ENCODE measurements at places on chromosomes 11 and 22.

DNA sequence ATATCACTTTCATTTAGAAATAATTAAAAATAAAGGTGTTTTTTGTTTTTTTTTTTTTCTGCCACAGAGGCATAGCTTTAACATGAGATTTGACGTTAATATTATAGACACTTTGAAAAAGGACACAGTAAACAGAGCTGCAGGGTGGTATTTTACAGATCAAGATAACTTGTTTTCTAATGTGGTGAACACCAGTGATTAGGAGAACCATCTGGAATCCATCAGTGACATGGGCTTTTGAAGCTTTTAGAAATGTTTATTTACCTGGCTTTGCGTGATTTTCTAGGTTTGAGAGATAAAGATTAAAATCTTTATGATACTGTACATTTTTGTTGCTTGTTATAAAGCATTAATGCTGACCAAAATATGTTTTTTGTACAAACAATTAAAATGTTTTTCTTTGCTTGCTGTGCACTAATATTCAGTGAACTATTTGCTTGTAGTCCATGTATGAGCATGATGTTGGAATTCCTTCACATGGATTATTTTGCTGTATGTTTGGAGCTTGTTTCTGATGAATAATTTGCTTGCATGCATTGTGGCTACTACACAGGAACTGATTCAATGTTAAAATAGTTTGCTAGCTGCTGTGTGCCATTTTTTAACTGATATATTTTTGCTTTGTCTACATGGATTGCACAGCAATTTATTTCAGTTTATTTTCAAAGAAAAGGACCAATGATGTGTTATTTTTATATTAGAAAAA lies 352.1 kb upstream of the NARS2 start:
- no peak for DNase-seq

- DNase-seq = no peak
Measured at GRCh38 chr11:94771390-94771789, 3.2 kb downstream of the AMOTL1 start.

- DNase-seq = no peak
Measured at GRCh38 chr11:44380009-44380313, 70.0 kb upstream of the ALX4 start.

- no peak for DNase-seq
Measured at GRCh38 chr22:48953830-48954229, 873.8 kb downstream of the BRD1 start.

DNA sequence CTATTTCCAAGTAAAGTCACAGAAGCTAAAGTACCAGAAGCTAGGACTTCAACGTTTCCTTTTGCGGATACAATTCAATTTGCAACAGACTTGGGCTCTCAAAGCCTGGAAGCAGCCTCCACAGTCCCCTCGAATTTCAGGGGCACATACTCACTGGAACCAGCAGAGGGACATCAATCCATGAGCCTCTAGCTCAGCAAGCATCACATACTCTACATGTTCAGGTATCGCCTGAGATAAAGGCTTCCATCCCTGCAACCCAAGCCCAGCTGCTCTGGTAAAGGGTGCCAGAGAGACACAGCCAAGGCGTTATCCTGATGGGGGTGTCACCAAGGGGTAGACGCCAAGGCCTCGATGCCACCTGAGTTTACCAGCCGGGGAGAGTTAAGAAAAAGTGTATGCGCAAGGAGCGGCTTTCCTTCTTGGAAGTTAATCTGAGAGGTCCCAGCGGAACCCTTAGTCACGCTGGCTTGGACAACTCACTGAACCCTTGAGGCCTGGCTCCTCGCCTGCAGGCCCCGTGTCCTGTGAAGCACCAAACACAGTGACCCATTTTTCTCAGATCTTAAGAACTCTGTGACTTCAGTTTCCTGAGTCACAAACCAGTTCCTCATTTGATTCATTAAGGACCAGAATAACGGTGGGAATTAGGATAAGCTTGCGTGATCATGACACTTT lies 13.0 kb downstream of the LTO1 start:
- no peak for DNase-seq

GRCh38 chr11:83156996-83157593 lies at the start of gene PCF11:
Gene PCF11 (plus strand): TSS chr11:83157131. CDS start chr11:83157440, 309 bp downstream.
- no peak for DNase-seq

GRCh38 chr22:21674638-21675245 lies 8.9 kb downstream of the PPIL2 start:
- DNase-seq = no peak

DNA sequence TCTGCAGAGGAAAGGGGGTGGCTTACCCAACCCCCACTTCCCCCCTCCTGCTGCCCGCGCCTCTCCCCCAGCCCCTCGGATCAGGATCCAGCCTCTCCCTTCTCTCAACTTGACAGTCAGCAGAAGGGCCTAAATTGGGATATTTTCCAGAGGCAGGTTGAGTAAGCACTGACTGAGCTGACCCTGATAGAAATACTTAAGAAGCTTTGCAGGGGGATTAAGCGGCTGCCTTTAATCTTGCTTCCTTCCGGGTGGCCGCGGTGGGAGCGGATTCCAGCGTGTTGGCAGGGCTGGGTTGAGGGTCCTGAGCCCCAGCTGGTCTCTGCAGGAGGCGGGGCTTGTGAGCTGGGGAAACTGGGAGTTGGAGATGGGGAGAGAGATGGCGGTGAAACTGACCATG lies 445.2 kb downstream of the NTM start:
- DNase-seq = no peak

DNA sequence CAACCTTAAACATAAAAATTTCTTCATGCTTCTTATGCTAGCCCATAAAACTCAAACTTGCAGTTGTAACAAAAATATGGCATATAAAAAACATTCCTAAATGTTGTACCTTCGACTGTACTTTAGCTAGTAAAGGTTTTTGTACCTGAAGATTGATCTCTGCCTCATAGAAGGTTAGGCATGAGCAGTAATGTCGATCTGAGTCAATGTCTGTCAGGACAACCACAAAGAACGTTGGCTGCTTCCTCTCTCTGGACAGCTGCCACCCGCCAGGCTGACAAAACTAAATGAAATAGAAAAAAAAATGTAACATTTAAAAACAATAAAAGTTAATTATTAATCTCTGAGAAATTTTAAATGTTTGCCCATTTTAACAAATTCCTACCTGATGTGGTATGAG lies 251.3 kb downstream of the SBF2 start:
- no peak for DNase-seq

DNA sequence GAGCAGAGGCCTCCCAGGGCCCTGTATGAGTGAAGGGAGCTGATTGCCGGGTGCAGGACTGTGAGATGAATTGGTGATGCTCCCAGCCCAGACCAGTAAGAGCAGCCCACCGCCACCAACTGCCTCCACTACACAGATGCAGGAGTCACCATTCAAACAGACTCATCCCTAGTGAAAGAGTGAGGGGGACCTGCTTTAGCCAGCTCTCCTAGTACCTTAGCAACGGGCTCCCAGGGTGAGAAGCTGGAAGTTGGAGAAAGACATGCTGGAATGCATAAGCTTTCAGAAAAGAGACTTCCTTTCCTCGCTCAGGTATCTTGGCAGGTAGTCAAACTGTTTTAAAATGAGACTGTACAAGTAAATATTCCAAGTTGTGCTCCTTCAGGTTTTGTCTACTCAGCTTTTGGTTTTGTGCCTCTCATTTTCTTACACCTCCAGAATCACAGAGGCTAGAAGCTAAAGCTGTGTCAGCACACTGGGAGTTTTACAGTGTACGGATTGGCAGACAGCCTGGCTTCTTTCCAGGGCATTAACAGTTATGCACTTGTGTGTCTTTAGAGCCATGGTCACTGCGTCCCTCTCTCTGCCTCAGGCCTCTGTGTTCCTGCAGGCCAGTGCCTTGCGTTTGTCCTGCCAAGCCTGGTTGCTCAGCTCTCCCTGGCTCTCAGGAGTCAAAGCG lies 146.2 kb downstream of the ATXN10 start:
- peak; percentile 28 for DNase-seq

DNA sequence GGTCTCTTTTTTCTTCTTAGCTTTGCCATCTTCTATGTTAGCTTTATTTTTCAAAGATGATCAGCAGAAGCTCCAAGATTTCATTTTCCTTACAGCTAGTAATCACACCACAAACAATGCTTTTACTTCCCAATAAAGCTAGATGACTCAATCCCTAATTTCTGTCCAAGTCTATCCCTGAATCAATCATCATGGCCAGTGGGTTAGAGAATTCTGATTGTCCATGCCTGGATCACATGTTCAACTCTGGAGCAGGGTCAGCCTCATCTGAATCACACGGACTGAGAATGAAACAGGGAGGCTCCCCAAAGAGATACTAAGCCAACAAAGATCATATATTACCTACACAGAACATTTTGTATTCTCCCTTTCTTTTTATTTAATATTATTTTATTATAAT lies 79.6 kb downstream of the BBOX1 start:
- no peak for DNase-seq

DNA sequence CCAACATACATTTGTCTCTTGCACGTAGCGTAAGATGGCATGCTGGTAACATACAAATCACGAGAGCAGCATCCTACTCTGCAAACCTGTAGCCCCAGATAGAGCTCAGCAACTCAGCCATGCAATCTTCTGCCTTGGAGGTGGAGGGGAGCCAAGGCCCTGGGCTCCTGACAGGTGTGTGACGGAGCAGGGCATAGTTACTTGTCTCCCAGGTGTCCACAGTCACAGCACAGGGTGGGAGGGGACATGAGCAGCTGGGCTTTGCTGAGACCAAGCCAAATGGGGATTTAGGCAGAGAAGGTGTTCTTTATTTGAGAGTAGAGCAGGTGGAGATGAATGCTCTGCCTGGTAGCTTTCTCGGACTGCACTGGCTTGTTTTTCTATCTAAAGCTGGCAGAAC lies 111.7 kb downstream of the TEAD1 start:
- DNase-seq = no peak

DNA sequence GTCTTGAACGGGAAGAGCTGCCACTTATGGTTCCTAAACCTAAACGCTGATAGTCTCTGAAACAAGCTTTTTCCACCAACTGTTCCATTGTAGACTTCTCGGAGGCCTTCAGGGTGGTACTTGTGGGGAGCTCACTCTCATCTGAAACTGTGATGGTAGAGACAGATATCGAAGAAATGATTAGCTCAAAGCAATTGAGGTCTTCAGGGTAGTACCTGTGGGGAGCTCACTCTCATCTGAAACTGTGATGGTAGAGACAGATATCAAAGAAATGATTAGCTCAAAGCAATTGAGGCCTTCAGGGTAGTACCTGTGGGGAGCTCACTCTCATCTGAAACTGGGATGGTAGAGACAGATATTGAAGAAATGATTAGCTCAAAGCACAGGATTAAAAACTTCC lies 175.7 kb downstream of the SWAP70 start:
- no peak for DNase-seq

- no peak for DNase-seq
Measured at GRCh38 chr11:76007166-76007565, 192.2 kb downstream of the UVRAG start.

DNA sequence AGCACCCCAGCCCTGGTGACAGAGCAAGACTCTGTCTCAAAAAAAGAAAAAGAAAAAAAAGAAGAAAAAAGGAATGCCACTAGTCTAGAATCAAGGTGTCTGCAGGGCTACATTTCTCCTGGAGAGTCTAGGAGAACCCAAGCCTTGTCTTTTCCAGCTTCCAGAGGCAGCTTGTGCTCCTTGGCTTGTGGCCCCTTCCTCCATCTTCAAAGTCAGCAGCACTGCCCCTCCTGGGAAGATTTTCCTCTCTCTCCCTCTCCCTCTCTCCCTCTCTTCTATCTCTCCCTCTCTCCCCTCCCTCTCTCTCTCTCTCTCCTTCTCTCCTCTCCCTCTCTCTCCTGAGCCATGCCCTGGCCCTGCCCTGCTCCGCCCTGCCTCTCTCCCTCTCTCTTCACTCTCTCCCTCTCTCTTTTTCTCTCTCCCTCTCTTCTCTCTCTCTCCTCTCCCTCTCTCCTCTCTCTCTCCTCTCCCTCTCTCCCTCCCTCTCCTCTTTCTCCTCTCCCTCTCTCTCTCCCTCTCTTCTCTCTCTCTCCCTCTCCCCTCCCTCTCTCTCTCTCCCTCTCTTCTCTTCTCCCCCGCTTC lies 97.7 kb upstream of the FGF3 start:
- no peak for DNase-seq

GRCh38 chr11:119721129-119722120 lies 7.6 kb downstream of the NECTIN1 start:
- peak; percentile 19 for DNase-seq

GRCh38 chr11:128629516-128630106 lies 42.3 kb upstream of the ETS1 start:
- no peak for DNase-seq

- DNase-seq = no peak
Measured at GRCh38 chr11:100922121-100922520, 207.5 kb downstream of the PGR start.

GRCh38 chr11:49851971-49852389 lies 100.2 kb upstream of the OR4C13 start:
- no peak for DNase-seq

- no peak for DNase-seq
Measured at GRCh38 chr22:28442711-28443525, 236.7 kb downstream of the TTC28 start.

GRCh38 chr22:42310291-42311015 lies 40.0 kb upstream of the TCF20 start:
- DNase-seq = no peak

- DNase-seq = no peak
Measured at GRCh38 chr11:86519064-86519911, 144.6 kb downstream of the CCDC81 start.

GRCh38 chr11:123719452-123719851 lies 22.0 kb downstream of the ZNF202 start:
- DNase-seq = no peak

DNA sequence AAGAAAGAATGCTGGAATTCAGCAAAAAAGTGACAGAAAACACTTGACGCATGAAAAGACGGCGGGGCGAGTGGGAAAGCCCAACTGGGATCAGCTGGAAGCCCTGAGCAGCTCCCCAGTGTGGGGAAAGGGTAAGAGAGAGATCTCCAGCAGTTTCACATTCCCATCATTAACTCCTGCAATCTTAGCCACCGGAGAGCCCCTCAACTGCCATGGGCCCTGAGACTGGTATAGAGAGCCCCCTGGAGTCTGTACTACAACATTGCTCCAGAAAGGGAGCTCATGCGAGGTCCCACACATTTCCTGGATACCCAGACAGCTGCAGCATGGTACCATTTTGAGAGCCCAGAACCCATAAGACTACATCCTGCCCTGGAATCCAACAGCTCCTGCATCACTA lies 31.1 kb downstream of the MRGPRX4 start:
- no peak for DNase-seq

DNA sequence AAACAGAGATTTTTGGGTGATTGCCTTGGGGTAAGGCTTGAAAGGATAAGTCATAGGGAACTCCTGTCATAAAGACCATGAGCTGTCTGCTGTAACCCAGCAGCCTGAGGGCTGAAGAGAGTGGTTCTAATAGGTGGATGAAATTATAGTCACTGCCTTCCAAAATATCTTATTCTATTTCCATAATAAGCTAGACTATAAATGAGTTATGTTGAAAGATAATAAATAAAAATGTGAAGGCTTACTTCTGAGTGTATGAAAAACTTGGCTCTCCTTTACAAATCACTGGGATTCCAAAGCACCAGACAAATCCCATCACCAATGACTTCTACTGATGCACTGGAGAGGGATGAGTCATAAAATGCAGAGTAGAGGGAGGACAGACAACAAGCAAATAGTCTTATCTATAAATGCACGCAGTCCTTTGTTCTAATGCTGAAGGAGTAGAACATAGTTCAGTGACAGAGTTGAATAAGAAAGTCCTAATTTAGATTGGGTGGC lies 775.0 kb upstream of the LRRC4C start:
- DNase-seq = no peak
